ENCODE measurements at places on chromosomes 16 and 17.
A peak's percentile ranks its signal among the peaks of the same experiment; 100 is the strongest.

GRCh38 chr17:54983260-54983659, 14.7 kb downstream of the STXBP4 start:
- DNase-seq, result no peak

DNA sequence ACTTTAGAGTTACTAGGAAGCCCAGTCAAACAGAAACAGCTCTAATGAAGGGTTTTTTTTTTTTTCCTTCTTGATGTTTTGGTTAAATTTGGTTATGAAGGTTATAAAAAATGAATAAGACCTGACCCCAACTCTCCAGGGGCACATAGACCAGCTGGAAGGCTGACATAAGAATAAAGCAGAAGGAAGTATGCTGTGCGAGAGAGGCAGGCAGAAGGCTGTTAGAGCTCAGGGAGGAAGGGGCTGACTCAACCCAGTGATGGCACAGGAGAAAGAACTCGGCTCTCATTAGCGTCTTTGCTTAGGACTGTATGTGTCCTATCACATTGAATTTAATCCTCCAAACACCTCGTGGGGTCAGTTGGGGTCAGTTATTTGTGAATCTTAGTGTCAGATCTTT, 474.6 kb downstream of the PMP22 start:
- DNase-seq, result no peak

DNA sequence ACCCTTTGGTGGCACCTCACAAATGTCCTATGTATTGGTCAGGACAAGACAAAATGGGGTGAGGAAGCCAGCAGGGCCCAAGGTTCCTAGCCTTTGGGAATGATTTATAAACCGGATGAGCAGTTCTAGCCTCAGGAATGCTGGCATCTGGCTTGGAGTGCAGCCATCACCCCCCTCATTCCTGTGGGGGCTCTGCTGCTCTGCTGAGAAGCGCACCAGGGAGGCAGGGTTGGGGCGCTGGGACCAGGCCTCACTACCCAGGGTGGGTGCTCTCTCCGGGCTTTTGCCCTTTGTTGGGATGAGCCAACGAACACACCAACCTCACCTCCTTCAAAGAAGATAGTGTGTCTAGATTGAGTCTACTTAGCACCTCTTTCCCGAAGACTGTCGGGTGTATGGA, 39.2 kb downstream of the TMEM11 start:
- DNase-seq, result no peak

GRCh38 chr17:52390422-52390821, 231.9 kb upstream of the CA10 start:
- DNase-seq, result no peak

- DNase-seq, result no peak
These were observed 315.3 kb downstream of the XYLT1 start for GRCh38 chr16:17155485-17155884.

DNA sequence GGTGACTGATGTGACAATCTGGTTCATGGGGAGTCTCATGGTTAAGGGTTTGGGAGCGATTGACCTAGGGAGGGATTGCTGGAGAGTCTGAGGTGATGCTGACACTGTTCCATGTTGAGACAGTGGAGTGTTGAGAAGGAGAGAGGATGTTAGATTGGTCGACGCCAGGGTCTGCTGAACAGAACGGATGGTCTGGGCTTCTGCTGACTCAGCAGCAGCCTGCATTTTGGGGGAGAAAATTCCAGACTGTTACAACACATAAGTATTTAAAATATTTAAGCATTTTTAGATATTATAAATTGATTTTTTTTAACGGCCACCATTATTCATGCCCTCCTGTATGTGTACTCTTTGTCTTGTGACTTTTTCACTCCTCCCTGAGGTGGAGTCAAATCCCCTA, 107.2 kb downstream of the TOX3 start:
- DNase-seq, result no peak

GRCh38 chr16:85424260-85425073, 188.7 kb upstream of the GSE1 start:
- no peak for DNase-seq

DNA sequence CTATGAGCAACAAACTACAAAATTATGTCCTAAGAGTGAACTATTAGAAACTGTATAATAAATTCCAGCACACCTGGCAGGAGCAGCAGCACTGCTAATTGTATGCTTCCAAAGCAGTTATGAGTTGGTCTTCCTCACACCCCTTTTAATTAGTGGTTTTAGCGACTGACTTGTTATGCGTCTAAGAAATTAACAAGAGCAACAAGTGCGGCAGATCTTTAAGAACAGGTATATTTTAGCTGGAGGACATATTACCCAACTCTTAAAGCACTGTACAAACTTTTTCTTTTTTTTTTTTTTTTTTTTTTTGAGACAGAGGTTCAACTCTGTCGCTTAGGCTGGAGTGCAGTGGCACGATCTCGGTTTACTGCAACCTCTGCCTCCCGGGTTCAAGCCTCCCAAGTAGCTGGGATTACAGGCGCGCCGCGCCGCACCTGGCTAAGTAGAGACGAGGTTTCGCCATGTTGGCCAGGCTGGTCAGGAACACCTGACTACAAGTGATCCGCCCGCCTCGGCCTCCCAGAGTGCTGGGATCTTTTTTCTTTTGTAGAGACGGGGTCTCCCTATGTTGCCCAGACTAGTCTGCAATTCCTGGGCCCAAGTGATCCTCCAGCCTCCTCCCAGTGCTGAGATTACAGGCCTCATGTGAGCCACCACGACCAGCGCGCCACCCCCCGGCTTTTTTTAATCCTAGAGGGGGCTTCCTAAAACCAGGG, 1.6 kb upstream of the FBXL20 start:
- no peak for DNase-seq

GRCh38 chr17:55390364-55390977, 31.2 kb downstream of the MMD start:
- DNase-seq, result no peak

- DNase-seq, result no peak
These were observed 9.0 kb downstream of the FASN start for GRCh38 chr17:82088838-82089722.

DNA sequence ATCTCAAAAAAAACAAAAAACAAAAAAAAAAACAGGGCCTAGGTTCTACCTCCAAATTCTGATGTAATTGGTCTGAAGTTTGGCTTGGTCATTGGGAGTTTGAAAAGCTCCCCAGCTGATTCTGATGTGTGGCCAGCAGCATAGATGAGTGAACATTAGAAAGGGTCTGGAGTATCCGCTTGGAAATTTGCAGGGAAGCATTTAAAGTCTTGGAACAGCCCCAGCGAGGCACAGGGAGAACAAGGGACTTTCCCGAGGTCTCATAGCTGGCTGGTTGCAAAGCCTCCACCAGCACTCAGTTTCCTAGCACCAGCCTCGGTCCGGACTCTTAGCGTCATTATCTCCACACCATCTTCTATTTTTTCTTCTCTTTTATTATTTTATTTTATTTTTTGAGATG, 70.8 kb downstream of the RAB11FIP4 start:
- DNase-seq, result no peak

- no peak for DNase-seq
These were observed 238.1 kb downstream of the NTN1 start for GRCh38 chr17:9259419-9259818.

DNA sequence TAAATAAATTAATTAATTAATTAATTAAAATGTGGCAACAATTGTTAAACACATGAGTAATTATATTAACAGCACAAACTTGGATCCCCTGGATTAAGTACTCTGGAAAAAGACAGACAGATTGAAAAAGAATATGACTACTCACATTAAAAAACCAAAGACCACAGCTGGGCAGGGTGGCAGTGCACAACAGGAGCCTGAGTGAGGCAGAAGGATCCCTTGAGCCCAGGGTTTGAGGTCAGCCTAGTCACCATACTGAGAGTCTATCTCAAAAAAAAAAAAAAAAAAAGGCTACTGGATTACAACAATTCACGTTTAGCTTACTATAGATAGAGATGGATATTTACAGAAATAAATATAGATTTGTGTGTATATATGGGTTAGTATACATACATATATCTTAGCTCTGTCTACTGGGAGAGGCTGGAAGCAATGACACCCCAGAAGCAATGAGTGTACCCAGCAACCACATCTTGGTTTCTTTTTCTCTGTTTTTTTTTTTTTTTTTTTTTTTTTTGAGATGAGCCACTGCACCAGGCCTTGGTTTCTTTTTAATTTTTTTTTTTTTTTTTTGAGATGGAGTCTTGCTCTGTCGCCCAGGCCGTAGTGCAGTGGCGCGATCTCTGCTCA, 10.6 kb upstream of the SUZ12 start:
- no peak for DNase-seq

GRCh38 chr16:14505846-14506245, 124.2 kb downstream of the PARN start:
- no peak for DNase-seq

- DNase-seq, result no peak
These were observed 7.7 kb downstream of the ITGAM start for GRCh38 chr16:31267332-31268032.

DNA sequence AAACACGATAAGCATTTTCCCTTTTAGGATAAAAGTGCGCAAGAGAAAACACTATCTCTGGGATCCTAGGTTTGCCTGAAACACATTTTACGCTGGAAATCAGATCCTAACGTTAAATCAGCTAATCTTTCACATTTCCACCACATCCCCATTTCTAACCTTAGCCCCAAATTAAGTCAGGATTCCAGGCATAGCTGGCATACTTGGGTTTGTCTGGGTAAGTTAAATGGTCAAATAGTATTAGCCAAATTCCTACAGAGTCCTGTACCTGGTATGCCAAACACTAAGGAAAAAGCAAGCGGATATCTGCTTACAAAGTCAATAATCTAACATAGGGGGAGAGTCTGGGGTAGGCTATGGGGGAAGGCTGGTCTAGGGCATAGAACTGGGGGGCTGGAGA, 557.4 kb upstream of the ZFHX3 start:
- DNase-seq, result no peak

DNA sequence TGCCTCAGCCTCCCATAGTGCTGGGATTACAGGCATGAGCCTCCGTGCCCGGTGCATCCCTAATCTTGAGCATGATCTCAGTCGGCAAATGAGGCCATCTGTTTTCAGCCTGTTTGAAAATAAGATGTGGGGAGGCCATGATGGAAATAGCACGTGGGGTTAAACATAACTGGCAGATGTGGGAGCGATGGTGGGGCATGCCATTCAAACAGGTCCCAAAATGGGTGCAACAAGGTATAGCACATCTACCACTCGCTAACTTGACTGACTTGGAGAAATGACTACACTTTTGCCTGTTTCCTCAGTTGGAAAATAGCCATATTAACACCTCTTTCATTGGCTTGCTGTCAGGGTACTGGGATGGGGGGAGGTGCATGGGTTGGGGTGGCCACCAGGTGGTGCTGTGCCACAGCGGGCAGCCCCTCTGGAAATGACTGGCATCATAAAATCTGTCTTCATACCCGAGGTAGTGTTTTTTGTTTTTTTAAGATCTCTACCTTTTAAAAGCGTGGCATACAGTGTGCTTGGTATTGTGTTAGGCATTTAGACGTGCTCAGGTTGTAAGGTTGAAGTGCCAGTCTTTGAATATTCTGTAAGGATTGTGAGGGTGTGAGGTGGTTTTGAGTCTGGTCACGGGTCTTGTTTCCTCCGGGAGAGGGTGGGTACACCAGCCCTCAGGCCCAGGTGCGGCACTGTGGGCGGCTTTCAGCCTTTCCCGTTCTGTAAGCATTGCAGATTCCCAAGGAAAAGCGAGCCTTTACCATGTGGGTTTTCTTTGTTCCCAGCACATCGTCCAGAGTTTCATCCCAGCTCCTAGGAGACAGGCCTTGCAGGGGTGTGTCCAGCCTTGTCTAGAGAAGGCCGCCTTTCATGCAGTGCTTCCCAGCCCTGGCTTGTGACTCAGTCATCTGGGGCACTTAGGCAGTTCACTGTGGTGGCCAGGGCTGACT, 2.9 kb upstream of the TTYH2 start:
- peak; percentile 76 for DNase-seq

- no peak for DNase-seq
These were observed 318.9 kb downstream of the MAP2K6 start for GRCh38 chr17:69733171-69734012.

- DNase-seq, result no peak
These were observed 25.8 kb downstream of the SLC38A7 start for GRCh38 chr16:58658796-58659211.

GRCh38 chr16:30896261-30896888, at the start of gene CTF1:
Gene CTF1 (plus strand): TSS chr16:30896614. CDS start chr16:30896644, 30 bp downstream.
- DNase-seq, result peak; percentile 18

DNA sequence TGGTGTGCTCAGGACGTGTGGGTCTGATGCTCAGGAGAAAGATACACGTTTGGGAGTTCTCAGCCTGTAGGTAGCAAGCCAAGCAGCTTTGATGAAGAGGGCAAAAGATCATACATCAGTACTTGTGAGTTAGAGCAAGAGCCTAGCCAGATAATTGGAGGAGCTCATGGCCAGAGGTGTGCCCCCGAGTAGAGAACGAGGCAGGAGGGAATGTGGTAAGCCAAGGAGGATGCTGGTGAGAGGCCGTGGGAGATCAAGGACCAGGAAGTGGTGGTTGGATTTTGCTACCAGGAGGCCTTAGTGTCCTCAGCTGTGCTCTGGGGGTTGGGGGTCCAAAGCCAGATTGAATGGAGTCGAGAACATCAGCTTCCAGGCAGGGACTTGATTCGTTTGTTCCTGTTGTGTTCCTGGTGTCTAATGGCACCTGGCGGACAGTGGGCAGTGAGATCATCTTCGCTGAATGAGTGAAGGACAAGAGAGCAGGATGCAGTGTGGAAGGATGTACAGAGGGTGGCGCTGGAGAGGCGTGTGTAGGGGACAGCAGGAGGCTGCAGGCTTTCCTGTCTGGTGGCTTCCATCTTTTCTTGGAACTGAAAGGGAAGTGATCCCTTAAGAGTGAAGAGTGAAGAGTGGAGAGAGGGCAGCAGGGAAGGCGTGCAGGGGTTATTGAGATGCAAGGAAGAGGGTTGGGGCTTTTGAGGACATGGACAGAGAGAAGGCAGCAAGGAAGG, 11.6 kb downstream of the FBXL19 start:
- DNase-seq, result no peak

DNA sequence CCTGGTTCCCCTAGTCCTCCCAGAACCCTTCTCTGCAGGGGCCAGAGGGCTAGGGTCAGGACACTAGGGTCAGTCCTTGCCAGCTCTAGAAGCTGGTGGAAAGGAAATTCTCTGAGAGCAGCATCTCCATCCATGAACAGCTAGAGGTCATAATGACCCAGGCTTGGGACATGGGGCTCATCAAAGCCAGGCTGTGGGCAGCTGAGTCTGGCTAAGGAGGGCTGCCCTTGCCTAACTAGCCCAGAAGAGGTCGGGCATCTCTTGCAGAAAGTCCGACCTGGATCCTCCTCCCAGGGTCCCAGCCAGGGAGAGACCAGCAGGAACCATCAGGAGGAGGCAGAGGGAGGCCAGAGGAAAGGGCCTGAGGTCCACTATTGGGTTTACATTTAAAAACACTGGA, 4.3 kb downstream of the MPO start:
- no peak for DNase-seq

GRCh38 chr17:74354123-74354522, 7.5 kb downstream of the BTBD17 start:
- DNase-seq, result no peak
